ENCODE measurements at places on chromosomes 7 and 10. TPM values are rescaled to one million over a fixed set of nuclear protein-coding genes. Genes with fewer than 3 reads are reported as not detected.
A peak's percentile ranks its signal among the peaks of the same experiment; 100 is the strongest.

GRCh38 chr10:46092524-46093081 lies 46.5 kb upstream of the MSMB start:
- DNase-seq, result no peak

DNA sequence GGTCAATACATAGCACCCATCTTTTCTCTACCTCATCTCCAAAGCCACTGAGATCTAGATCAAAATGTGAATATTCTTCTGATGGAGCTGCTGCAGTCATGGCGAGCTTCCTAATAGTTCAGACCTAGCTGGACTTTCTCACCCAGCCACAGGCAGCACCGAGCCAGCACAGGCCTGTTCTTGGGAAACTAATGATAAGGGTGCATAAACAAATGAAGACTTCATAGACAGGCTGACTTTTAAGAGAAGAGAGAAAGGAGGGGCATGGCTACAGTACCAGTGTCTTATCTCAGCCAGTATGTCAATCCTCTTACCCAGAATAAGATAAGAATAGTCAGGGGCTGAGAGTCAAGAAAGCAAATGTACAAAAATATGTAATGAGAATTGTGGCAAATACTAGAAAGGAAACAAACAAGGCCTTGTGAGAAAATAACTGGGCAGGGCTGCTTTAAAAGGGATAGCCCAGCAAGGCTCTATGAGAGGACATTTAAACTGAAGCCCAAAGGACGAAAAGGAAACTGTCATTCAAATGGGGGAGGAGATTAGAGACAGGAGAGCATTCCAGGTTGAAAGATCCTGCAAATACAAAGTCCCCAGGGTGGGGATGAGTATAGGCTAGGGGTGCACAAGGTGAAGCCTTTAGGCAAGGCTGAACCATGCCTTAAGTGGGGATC lies 21.8 kb upstream of the CDK14 start:
- DNase-seq, result no peak

DNA sequence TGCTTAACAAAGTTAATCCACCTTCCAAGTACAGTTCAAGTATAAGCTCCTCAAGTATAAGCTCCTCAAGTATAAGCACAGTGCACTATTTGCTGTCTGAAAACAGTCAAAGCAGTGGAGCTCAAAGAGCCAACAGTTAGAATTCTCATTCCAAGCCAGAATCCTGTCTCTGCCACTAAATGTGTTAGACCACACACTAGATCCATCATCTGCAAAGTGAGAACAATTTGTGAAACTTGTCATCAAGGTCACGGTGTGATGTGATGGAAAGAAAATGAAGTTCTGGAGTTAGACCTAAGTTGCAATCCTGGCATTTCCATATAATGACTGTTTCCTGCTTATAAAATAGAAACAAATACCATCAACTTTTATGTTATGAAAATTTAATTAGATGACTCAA lies 602.5 kb downstream of the TNS3 start:
- DNase-seq, result no peak

- DNase-seq, result no peak
Observed at GRCh38 chr7:101933688-101934121, 116.3 kb downstream of the CUX1 start.

- no peak for DNase-seq
Observed at GRCh38 chr7:50207251-50207564, 97.3 kb upstream of the IKZF1 start.

DNA sequence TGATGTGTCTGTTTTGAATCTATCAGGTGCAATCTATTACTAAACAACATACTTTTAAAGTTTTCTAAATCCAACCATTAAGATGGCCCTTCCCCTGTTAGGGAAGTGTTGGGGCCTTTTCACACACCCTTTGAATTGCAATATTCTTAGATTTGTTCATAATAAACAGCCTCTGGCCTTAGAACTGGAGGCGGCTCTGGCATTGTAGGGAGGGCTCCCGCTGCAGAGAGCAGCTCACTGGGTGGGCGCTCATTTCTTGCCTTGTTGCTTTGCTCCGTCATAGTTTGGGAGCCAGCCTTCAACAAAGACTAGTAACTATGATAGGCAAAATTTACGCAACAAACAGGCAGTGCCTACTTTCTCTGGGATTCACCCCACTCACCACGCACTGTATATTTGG lies 4.2 kb upstream of the HOXA10 start:
- DNase-seq, result no peak

DNA sequence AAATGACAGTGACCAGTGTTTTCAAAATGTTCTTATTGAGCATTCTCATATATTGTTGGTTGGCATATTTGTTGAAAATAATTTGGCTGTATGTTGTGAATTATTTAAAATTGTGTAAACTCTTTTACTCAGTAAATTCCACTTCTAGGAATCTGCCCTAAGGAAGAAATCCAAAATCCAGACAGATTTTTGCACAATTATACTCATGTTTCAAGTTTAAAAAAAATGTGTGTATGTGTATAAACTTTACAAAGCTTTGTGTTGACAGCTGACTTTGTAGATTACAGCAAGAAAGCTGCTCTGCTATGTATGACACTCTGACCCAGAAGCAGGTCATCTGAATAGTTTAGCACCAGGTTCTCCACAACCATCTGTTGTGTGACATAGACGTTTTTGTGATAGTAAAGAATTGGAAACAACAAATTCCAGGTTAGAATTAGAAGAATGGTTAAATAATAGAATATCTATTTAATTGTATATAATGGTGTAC lies 21.6 kb downstream of the KIFBP start:
- no peak for DNase-seq

DNA sequence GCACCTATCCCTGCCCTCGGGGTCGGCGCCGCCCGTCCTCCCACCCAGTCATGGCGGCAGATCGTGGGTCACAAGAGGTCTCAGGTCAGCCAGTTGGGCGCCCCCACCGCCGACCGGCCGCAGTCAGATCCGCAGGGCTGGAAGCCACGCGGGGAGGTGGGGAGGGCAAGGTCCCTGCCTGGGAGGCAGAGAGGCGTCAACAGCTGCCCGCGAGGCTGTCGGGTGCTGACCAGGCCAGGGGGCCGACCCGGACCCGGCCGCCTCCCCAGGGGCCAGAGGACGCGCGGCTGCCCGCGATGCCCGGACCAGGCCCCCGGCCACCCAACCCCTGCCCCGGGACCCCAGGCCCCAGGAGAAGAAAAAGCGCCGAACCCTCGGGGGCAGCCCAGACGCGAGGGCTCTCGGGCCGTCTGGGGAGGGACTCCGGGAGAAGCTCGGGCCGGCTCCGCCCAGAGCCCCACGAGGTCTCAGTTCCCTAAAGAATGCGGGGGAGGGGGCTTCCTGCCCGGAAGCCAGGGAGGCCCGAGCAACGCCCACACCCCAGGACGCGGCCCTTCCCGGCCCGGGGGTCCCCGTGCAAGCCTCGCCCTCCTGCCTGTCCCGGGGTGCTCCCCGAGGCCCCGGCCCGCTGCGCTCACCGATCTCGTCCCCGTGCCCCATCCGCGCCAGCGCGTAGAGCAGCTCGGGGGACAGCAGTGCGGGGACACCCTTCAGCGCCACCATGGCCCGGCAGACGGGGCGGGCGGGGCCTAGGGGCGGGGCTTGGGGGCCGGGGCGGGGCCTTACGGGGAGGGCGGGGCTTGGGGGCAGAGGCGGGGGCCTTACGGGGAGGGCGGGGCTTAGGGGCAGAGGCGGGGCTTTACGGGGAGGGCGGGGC lies at the start of gene FUOM:
Gene FUOM (minus strand): TSS at position 735 of the 877 bp plus-strand sequence. CDS start 12 bp downstream, at position 723.
- DNase-seq, result peak; percentile 58

GRCh38 chr7:30322271-30323005 lies 38.0 kb downstream of the ZNRF2 start:
- peak; percentile 32 for DNase-seq

DNA sequence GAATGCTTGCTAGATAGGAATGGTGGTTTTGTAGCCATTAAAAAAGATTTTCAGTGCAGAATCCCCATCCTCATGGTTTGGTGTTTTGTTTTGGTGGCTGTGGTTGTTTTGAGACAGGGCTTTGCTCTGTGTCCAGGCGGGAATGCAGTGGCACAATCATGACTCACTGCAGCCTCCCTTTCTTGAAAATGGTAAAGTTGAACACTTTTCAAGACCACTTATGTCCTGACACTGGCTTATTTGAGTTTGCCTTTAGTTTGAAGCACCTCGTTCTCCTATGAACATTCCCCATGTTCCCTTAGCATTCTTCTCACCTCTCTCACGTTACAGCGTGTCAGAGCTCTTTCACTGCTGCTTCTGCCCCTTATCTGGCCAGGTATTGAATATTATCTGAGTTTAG lies 140.1 kb downstream of the LRRC4 start:
- DNase-seq, result no peak

- no peak for DNase-seq
Observed at GRCh38 chr7:568031-568951, 48.6 kb upstream of the PDGFA start.

DNA sequence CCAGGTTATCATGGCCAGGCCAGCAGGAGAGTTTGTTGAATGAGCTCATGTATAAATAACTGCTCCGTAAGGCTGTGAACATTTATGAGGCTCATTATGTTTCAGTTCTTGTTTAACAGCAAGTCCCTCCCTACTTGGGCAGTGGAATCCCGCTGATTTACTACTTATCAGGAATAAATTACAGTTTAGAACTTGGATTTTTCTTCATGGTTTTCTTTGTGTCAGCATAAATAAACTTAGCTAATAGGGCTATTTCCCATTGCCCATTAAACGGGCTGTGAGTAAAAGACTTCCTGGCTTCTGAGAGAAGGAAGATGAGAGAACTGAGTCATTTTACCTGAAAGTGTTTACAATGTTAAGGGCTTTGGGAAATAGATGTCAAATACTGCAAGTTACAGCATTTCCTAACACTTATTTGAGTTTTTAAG lies 701.6 kb upstream of the ANKRD30A start:
- no peak for DNase-seq

DNA sequence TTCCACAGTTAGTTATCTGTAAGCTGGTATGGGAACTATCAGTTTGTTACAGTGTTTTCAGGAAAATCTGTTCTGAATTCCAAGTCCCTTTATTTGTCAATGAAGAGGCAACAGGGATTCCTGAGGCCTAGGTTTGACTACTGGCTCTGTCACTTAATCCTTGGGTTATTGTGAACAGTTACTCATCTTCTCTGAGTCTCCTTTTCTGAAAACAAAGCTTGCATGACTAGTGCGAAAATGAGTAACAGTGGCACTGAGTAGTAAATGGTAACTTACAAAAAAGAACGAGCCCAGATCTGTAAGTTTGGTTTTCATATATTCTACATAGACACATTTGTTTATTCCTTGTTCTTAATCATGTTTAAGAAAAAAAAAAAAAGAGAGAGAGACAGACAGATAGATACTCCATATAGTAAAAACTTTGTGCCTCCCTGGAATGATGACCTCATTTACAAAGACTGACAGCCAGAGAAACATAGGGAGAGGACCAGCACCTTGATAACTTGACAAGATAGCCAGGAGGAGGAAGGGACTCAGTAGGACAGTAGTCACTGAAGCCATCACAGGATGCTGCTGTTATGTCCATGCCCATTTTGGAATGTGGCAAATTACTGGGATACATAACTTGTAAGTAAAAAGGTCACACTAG lies 1.9 kb downstream of the MRPS33 start:
- DNase-seq, result no peak

- DNase-seq, result no peak
Observed at GRCh38 chr10:11177926-11178471, 160.3 kb downstream of the CELF2 start.

GRCh38 chr7:105210721-105211205 lies 178.0 kb downstream of the SRPK2 start:
- DNase-seq, result no peak

DNA sequence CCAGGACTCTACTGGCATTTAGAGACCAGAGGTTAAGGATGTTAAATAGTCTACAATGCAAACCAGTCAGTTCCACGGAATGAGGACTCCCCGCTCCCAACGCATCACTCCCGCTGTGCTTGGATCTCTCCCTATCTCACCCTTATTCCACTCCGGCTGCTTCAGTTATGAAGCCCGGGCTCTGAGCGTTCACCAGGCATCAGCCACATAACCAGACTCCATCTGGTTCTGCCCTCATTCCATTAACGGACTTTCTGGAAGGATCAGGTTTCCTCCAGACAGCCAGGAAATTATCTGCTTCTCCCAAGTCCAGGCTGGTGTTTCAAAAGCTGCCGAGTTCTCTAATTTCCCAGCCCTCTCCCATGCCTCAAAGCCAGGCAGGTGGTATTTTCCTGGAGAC lies 499.3 kb downstream of the GLRX3 start:
- DNase-seq, result no peak

DNA sequence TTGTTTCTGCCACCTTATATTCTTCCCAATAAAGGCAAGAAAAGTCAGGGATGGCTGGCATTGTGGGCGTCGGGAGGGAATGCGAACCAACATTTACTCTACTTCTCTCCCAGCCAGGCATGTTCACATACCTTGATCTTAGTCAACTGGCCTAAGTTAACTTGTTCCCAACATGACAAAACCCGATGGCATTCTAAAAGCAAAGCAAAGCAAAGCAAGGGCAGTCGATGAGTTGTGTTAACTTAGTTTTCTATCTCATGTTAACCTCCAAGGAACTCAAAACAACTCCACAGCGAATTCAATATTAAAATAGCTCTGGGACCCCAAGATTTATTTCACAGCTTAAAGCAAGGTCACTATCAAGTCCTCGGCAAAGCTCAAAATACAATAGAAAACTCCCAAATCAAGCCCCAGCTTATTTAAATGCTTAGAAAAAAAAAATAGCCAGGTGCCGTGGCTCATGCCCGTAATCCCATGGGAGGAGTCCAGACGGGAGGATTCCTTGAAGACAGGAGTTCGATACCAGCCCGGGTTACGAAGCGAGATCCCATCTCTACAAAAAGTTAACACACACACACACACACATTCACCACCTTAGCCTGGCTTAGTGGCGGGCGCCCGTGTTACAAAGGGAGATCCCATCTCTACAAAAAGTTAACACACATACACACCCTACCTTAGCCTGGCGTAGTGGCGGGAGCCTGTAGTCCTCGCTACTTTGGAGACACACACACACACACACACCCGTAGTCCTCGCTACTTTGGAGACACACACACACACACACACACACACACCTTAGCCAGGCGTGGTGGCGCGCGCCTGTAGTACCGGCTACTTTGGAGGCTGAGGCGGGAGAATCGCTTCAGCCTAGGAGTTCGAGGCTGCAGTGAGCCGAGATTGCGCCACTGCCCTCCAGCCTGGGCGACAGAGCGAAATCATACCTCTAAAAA lies 901 bp upstream of the CCNY start:
- DNase-seq, result no peak

The CYREN gene
- 87.6 TPM for total RNA-seq

The NUTM2E gene
- 0.03 TPM for total RNA-seq

The SOSTDC1 gene
- 8.1 TPM for total RNA-seq

The ANXA8 gene
- 0.08 TPM for total RNA-seq

The GIMAP8 gene
- total RNA-seq, result not detected

The ENTPD1 gene
- 20.2 TPM for total RNA-seq

The NOLC1 gene
- total RNA-seq, result 65.5 TPM

The NODAL gene
- not detected for total RNA-seq

The SRGN gene
- 3.9 TPM for total RNA-seq

The ANKRD7 gene
- total RNA-seq, result 9.6 TPM

Data from SK-MEL-5 (cell line).